Foreskin fibroblast (primary cell): ENCODE measurements at places on chromosomes 3 and 15.

DNA sequence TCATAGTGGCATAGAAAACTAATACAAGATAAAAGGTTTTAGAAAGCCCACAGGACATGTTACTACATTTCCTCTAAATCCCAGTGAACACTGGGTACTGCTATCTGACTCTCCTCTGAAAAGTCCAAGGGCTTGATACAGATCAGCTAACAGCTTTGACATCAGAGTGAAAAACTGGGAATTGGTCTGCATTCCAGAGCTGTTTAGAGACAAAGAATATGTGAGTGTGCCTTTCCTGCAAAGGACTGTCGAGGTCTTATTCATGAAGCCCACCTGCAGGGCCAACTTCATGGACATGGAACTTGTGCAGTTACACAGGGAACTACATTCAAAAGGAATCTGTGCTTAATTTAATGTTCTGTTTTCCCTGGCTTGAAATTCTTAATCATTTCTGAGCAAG lies 5.2 kb upstream of the TMCO5A start:
- no peak for DNase-seq

DNA sequence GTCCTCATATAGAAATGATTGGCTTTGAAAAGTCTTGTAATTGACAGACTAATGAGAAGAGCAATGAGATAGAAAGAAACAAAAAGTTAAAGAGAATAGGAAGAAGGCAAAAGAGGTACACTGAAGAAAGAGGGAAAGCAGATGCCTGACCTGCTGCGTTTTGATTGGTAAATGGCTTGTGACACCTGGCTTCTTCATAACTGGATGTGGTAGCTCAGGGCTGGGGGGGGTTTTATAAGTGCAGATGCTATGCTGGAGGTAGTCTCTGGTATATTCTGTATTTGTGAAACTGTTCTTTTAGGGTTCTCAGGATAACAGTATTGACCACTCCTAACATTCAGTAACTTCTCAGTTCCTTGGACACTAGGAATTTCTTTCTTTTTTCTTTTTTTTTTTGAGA lies 1.4 kb downstream of the STARD9 start:
- no peak for DNase-seq

DNA sequence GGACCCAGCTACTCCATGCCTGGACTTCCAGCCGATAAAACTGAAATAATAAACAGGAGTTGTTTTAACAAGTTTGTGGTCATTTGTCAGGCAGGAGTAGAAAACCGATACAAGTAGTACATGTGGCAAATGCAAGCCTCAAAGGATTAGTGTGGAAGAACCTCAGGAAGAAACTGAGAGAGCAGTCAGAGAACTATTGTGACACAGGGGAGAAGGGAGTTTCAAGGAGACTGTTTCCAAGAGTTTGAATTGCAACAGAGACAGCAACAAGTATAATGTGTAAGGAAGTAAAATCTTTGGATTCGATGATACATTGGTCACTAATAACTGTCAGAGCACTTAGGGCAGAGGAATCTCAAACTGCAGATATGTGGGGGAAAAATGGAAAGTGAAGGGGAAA lies 450.6 kb upstream of the ARHGEF26 start:
- DNase-seq = no peak

DNA sequence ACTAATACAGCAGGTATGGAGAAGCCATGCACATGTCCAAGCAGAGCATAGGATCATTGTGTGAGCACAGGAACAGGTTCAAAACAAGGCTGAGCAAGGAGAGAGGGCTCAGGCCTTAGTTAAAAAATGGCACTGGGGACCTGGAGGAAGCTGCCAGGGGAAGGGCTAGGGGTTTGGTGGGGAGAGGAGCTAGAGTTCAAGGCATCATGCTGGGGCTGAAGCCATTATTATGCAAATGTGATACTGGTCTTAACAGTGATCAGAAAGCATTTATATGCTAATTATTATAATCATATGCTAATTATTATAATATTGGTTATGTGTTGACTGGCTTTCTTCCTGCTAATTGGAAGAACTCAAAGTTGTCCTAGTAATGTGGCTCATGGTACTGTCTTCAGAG lies 546.0 kb upstream of the CFAP20DC start:
- DNase-seq = no peak

DNA sequence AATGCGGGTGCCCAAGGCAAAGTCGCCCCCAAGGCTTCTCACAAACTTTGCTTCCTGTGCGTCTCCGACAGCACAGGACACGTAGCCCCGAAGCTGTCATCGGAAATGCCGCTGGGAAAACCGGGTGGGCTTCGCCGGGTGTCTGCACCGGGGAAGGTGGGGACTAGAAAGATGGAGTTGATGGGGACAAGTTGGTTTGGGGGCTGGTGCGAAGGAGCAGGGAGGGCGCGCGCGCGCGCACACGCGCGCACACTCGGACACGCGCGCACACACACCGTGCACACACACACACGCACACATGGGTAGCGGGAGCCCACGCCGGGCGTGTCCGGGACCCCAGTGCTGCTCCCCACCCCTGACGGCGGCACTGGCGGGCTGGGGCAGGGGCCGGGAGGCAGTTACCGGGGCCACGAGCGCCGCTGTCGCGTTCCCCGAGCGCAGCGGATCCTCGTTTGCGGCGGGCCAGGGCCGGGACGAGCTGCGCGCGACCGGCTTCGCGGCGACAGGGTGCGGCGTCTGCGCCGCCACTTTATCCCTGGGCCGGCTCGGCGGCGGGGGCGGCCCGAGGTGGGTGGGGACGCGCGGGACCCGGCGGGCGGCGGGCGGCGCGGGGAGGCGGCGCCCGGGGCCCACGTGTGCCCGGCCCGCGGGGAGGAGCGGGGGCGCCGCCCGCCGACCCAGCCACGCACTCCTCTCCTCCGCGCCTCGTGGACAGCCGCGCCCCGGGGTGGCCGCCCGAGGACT lies 539 bp upstream of the MGLL start:
- no peak for DNase-seq

DNA sequence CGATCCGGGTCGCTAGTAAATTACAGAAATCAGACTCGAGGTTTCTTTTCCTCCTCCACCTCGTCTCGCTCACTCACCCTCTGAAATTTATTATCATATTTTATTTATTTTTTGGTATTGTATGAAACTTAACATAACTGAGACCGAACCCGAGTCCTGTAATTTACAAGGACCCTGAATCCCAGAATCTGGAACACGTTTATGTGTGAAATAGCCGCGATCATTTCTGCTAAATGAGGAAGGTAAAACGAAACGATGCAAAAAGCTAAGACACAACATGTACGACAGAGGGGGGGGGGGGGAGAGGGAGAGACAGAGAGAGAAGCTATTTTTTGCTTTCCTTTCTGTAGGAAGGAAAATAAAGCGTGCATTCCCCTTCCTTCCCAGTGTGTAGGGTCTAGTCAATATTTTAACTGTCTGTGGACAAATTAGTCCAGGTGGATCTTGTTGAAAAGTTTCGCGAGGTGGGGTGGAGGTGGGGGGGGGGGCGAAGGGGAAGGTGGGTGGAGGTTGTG lies 1.6 kb downstream of the BBX start:
- peak; percentile 57 for DNase-seq

DNA sequence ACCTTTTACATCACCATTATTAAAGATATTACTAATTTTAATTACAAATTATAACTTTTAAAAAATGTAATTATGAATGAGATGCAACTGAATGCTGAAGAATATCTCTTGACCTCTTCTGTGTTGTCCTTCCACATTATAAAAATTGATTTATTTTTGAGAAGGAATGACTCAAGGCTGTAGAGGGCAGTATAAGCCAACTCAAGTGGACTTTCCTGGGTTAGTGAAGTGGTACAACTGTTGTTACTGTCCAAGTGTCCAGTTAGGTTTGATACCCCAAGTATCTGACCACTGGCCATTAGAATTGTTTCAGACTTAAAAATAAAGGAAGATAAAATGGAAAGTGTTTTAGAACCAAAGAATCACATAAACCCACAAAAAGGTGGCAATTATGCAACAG lies 51.9 kb downstream of the BBX start:
- peak; percentile 62 for DNase-seq

GRCh38 chr3:148366743-148367410 lies 330.8 kb upstream of the AGTR1 start:
- peak; percentile 37 for DNase-seq

- DNase-seq = peak; percentile 97
These were observed 485.2 kb upstream of the PROK2 start for GRCh38 chr3:72270072-72270681.

- no peak for DNase-seq
These were observed 662 bp downstream of the UBL7 start for GRCh38 chr15:74460298-74460697.
